Stimulated activated CD8-positive, alpha-beta memory T cell treated with anti-CD3 and anti-CD28 coated beads, Interleukin-2, amount 100 ng/mL, for 1 hour (primary cell): ENCODE measurements at places on chromosomes 7 and 10.

- no peak for DNase-seq
Observed at GRCh38 chr10:119947300-119947699, 54.8 kb downstream of the SEC23IP start.

- DNase-seq, result no peak
Observed at GRCh38 chr7:10939237-10939910, 34.3 kb upstream of the PHF14 start.

- DNase-seq, result no peak
Observed at GRCh38 chr7:111027396-111027795, 63.5 kb upstream of the LRRN3 start.

DNA sequence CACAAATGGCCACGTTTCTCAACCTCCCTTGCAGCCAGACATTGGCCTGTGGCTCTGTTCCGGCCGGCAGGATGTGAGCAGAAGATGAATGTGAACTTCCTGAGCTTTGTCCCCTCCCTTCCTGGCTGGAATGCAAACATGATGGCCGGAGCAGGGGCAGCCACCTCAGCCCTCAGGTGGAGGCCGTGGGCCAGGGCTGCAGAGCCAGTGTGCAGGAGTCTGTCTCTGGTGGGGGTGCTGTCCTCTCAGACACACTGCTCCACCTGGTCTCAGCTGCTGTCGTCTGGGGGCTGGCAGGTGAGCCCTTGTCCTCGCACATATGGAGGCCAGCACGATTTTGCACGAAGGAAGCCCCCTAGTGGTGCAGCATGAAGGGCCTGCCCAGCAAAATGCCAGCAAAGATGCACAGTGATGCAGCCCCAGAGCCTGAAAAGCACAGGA lies 25.3 kb upstream of the PWWP2B start:
- DNase-seq, result no peak

- DNase-seq, result no peak
Observed at GRCh38 chr10:77283326-77283725, 354.3 kb downstream of the KCNMA1 start.

DNA sequence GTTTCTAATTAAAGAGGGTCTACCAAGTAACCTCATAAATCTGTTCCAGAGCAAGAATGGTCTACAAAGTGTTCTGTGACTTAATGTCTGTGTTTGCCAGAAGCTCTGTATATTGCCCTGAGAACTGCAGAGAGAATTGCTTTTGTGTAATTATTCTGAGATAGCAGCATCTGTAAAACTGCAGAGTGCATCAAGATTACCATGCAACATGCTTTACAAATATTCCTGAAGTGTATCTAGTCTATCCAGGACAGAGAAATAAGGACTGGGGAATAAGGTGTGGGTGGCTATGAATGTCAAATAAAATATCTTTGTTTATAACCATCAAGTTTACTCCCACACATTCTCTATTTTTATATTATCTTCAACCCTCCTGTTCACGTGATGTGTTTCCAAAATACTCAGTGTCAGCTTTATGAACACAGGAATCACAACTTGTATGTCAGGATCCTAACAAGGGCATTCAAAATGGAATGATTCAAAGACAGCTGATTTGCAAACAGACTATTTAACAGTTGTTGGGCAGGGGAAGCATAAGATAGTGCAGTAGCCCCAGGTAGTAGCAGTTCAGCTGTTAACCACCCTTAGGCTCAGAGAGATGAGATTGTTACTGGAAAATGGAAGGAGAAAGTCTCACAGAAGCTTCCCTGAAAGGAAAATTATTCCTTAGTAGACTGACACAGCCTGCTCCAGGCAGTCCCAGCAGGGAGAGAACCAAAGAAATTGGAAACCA lies 15.3 kb upstream of the LIPA start:
- DNase-seq, result no peak

DNA sequence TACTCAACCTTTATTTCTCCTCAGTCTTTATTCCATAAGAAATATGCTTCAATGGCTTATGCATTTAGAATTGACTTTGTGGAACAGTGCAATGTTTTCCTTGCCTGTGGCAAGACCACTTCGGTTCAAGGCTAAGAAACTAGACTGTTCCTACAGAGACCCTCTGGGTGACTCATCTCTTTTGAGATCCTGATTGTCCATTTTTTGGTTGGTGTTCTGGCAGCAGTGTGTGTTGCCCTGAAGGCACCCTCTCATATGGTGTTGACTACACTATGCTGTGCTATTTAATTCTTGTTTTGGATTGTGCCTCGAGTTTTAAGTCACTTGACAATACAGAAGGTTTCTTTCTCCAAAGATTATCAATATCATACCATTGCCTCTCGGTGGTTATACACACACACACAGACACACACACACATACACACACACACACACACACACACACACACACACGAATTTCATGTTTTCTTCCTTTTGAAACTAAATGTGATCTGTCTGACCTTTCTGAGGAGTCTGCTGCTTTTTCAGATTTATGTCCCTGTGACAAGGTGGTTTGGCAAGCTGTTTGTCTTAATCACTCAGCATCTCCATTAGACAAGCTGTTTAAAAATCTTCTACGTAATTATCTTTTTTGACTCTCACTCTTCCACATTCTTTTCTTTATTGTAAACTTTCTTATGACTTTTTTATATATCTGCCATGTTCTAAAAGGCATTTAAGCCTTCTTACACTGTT lies 187.2 kb downstream of the VTI1A start:
- no peak for DNase-seq

DNA sequence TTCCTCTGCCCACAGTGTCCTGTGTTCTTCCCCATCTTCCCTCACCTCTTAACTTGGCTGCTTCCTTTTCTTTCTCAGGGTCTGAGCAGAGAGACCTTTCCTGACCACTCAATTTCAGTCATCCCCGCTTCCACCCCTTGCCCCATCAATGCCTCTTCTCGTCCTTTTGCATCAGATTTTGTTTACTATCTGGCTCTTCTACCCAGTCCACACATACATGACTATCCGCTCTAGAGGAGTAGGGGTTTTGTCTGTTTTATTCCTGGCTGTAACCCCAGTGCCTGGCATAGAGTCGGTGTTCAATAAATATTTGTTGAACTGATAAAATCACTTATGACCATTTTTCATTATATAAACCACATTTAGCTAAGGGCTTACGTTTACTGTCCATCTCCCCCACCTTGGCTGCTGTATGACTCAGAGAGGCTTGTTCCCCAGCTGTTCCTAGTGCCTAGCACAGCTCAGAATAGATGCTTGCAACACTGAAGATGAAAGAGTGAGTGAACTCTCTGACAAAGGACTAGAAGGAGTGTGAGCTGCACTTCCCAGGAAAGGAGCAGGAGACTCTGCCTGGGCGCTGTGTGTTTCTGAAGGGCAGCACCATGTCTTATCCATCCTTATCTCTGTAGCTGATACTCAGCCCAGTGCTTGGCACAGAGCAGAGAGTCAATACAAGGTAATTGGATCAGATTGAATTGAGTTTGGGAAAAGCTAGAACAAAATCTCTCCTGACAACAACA lies 21.9 kb downstream of the ARID5B start:
- DNase-seq, result no peak
